Stimulated activated naive B cell treated with anti-CD40 and anti-IgM and Interleukin-4, amounts not matched to agents 10 μg/mL and 1 μg/mL and 100 μg/mL, for 72 hours (primary cell): ENCODE measurements at places on chromosomes 5 and 9.

- H3K27ac ChIP-seq = peak overlapping the region; percentile 75
- H3K36me3 ChIP-seq = peaks cover 19% of the 10 kb centered on the region
- no peak for DNase-seq
- H3K27me3 ChIP-seq = no peaks in the 10 kb centered on the region
- no peak overlapping the region for H3K4me3 ChIP-seq
These were observed 34.4 kb downstream of the APC start for GRCh38 chr5:112772124-112772523.

DNA sequence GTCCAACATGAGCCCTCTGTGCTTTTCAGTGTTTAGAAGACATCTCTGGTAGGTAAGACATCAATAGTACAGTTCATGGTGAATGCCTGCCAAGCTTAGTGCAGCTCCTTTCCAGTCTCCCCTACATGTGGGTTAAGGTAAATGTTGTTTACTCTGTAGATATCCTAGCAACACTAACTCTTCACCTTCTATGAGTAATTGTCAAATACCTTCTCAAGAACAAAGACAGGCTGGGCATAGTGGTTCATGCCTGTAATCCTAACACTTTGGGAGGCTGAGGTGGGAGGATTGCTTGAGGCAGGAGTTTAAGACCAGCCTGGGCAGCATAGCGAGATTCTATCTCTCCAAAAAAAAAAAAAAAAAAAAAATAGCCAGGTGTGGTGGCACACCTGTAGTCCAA is 18.7 kb upstream of the RASGRF2 start:
- no peak for DNase-seq
- H3K36me3 ChIP-seq = peaks cover 4% of the 10 kb centered on the region
- H3K4me1 ChIP-seq = no peaks in the 10 kb centered on the region
- H3K4me3 ChIP-seq = no peak overlapping the region
- H3K27ac ChIP-seq = no peak overlapping the region

GRCh38 chr5:61245486-61245885 is 83.2 kb upstream of the SMIM15 start:
- peaks cover 4% of the 10 kb centered on the region for H3K36me3 ChIP-seq
- no peak overlapping the region for H3K4me3 ChIP-seq

DNA sequence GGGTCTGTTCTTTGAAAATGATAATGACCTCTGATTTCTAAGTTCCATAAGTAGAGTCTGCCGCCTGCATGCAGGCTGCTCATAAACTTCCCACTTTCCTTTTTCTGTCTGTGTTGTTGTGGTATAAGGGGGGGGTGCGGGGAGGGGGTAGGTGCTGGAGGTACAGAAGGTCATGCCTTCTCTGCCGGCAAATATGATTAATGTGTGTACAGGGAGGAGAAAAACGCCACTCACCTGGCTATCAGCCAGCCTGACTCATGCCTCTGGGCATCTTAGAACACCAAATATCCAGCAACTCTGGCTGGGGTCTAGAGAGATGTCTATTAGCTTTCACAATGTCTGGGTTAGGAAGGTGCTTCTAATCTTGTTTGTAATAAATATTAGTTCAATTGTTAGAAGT is 128.3 kb downstream of the EFNA5 start:
- H3K27me3 ChIP-seq = peaks cover 9% of the 10 kb centered on the region
- DNase-seq = no peak
- H3K27ac ChIP-seq = no peak overlapping the region
- H3K4me3 ChIP-seq = no peak overlapping the region

GRCh38 chr5:95878417-95879323 is 56.1 kb upstream of the GLRX start:
- no peak overlapping the region for H3K4me3 ChIP-seq
- H3K4me1 ChIP-seq = peaks cover 19% of the 10 kb centered on the region
- no peaks in the 10 kb centered on the region for H3K27me3 ChIP-seq

GRCh38 chr5:75366787-75367186 is 29.8 kb downstream of the HMGCR start:
- no peak for DNase-seq
- H3K4me1 ChIP-seq = peaks cover 4% of the 10 kb centered on the region
- H3K27me3 ChIP-seq = no peaks in the 10 kb centered on the region
- no peak overlapping the region for H3K4me3 ChIP-seq

DNA sequence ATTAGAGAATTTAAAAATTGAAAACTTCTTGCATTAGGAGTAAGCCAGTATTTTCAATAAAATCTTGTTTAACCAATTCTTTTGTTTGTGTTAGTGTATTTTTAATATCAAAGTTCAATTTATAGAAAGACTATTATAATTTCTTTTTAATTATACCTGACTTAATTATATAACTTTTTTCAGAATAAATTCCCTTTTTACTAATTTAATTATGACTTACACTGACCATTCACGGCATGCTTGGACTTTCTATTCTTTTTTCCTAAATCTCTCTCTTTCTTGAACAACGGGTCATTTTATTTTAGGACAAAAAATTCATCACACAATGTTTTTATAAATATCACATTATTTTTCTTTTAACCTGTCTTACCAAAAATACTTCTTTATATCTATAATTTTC is 555.3 kb upstream of the PTGER4 start:
- no peak overlapping the region for H3K4me3 ChIP-seq
- H3K36me3 ChIP-seq = peaks cover 6% of the 10 kb centered on the region
- H3K27me3 ChIP-seq = no peaks in the 10 kb centered on the region

- H3K4me1 ChIP-seq = peaks cover 6% of the 10 kb centered on the region
- H3K36me3 ChIP-seq = no peaks in the 10 kb centered on the region
- H3K27me3 ChIP-seq = peaks cover 4% of the 10 kb centered on the region
These were observed 1.2 kb upstream of the AOPEP start for GRCh38 chr9:94725293-94725692.
